ENCODE measurements at places on chromosomes 11 and 22.
A peak's percentile ranks its signal among the peaks of the same experiment; 100 is the strongest.

DNA sequence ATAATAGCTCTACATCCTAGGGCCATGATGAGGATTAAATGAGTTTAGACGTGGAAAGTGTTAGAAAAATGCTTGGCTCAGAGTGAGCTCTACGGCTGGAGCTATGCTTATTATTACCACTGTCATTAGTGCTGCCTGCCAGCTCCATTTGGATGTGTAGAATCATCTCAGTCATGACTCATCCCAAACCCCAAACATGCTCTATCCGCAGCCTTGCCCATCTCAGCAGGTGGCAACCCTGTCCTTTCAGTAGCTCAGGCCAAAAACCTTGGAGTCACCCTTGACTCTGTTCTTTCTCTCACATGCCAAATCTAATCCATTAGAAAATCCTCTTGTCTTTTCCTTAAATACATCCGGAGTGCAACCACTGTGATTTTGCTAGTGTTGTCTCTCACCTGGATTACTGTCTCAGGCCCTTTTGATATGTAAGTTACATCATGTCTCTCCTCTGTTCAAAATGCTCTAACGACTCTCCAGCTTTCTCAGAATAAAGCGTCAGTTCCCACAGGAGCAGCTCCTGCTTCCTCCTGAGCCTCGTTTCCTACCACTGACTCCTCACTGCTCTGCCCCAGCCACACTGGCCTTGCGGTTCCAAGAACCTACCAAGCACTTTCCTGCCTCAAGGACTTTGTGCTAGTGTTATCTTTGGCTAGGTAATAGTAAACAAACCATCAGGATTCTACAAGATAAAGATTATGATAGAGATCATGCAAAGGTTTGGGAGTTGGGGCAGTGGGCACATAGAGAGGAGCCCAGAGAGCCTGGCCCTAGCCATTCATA, 10.5 kb upstream of the CHRM1 start:
- no peak for DNase-seq

- peak; percentile 89 for DNase-seq
These were observed 289.2 kb downstream of the MN1 start for GRCh38 chr22:27512283-27512761.

GRCh38 chr11:84438565-84438964, 1152.4 kb upstream of the CCDC90B start:
- DNase-seq = no peak

GRCh38 chr11:75481223-75481921, 44.4 kb downstream of the GDPD5 start:
- no peak for DNase-seq

Data from glomerular endothelial cell (primary cell).